Stimulated activated CD8-positive, alpha-beta memory T cell treated with anti-CD3 and anti-CD28 coated beads, Interleukin-7, amount 100 ng/mL, for 1 hour (primary cell): ENCODE measurements at places on chromosomes 2 and 18.

DNA sequence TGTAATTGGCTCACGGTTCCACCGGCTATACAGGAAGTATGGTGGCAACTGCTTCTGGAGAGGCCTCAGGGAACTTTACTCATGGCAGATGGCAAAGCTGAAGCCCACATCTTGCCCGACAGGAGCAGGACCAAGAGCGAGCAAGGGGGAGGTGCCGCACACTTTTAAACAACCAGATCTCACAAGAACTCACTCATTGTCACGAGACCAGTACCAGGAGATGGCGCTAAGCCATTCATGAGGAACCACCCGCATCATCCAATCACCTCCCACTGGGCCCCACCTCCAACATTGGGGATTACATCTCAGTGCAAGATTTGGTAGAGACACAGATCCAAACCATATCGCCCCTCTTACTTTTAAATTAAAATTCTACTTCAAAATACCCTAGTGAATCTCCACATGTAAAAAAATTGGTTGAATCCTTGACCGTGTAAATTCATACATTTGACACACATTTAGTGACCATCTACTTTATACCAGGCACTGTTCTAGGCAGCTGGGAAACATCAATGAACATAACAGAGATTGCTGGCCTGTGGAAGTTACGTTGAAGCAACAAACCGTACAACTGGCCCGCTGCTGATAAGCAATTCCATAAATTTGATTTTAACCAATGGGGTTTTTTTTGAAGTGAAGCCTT is 87.6 kb downstream of the ALPK2 start:
- no peak for DNase-seq

GRCh38 chr18:53984021-53984420 is 240.4 kb downstream of the MBD2 start:
- no peak for DNase-seq

DNA sequence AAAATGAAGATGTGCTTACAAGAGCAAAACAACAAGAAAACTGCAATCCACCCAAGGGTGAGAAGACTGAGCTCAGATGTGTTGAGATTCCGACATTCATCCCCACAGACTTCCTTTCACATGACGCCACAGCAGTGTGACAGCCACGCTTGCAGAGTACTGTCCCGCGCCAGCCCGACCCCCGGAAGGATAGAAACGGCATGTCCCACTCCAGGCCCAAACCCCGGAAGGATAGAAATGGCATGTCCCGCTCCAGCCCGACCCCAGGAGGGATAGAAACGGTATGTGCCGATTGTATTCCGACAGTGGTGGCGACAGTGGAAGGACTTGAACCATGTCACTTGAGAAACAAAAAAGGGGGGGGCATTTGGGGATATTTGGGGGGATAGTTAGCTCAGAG is 119.1 kb upstream of the PXDN start:
- DNase-seq, result no peak

GRCh38 chr2:147149575-147150240 is 695.1 kb upstream of the ACVR2A start:
- no peak for DNase-seq

DNA sequence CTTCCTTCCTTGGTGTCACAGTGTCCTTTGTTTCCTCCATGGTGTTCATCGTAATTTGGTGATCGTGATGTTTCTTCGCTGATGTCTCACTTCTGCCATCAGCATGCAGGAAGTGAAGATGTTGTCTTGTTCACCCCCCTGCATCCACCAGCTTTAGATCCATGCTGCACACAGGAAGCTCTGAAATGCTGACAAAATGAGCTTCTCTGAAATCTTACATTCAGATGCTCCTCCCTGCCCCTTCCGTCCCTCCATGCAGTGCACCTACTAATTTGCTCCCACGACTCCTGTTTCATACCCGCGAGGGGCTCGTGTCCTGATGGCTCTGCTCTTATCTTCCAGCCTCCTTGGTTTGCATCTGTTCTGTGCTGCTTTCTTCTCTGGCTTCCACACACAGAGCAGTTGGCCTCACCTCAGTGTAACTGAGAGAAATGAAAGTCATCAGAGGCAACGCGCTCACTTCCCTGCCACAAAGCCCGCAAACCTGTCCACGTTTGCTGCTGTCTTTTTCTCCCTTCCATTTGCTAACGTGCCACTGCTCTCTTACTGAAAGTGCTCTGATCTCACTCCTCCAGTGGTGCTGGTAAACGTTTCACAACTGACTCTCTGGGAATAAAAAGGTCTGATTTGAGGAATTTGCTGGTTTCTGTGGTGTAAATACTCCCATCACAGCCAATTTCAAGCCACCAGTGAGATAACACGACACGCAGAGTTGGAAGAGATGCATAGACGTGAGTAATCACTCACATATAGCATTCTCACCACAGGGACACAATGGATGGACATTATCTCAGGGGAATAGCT is 41.0 kb upstream of the MGAT4A start:
- DNase-seq, result no peak

DNA sequence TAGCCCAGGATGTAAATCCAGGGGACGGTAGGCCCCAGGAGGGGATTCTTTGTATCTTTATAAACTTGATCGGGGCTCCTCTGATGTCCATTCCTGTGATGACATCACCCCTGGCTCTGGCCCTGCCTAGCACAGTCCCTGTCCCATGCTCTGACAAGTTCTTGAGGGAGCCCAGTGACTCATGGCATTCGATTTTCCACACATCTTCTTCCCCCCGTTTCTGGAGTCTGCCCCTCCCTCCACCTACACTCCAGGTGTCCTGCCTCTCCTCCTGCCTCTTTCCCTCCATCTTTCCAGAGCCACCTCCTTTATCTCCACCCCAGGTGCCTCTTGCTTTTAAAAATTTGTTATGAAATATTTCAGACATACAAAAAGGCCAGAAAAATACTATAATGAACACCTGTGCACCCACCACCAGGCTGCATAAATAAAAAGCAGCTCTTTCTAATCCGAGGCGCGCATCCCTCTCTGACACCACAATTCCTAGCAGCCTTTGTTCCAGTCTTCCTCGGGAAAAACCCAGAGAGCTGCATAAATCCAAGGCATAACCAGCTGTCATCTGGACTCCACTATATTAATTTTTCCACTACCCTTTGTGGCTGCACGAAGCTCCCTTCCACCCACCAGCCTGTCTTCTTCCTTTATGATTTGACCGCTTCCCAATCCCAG is 207.7 kb downstream of the ZBTB7C start:
- DNase-seq, result no peak

DNA sequence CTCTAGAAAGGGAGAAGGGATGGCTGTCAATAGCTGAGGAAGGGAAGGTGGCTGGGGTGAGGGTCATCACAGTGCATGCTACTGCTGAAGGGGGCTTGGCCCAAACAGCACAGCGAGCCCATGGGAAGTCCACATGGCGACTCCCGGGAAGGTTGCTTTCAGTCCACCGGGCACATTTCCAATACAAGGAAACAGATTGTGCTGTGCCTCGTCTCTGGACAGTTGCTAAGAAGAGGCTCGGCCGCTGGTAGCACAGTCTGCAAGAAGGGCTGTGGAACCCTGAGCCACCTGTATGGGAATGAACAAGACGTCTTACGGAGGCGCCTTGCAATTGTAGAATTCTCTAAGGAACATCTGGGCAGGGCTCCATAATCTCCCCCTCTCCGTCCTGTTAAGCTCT is 123.1 kb downstream of the CELF4 start:
- no peak for DNase-seq

GRCh38 chr18:79983253-79983652 is 5.1 kb downstream of the TXNL4A start:
- no peak for DNase-seq

DNA sequence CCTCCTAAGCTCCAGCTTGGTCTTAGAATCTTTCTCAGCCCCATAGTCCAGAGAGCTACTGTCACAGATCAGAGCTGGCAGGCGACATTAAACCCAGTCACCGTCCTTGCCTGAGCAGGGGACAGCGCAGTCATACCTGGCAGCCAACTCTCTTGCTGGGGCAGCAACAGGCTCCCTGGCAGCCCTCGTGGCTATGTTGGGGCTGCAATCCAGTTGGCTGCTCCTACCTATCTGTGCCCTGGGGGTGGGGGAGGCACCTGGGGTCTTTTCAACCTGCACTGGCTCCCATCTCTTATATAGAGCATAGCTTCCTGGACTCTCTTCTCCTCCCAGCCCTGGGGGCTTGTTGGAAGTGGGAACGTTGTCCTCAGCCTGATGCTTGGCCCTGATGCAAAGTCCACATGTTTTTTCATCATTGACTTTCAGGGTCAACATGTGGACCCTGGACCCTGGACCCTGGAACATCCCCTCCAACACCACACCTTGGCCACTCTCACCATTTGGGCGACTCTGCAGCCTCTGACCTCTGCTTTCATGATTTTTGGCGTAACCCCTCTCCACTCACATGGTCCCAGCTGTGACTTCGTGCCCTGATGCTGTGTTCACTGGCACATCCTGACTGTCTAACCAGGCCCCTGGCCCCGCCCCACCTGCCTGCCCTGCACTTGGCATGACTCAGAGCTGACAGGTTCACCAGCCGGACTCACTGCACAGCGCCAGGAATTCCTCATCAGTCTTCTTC is 45.6 kb downstream of the ATOH8 start:
- DNase-seq, result no peak

DNA sequence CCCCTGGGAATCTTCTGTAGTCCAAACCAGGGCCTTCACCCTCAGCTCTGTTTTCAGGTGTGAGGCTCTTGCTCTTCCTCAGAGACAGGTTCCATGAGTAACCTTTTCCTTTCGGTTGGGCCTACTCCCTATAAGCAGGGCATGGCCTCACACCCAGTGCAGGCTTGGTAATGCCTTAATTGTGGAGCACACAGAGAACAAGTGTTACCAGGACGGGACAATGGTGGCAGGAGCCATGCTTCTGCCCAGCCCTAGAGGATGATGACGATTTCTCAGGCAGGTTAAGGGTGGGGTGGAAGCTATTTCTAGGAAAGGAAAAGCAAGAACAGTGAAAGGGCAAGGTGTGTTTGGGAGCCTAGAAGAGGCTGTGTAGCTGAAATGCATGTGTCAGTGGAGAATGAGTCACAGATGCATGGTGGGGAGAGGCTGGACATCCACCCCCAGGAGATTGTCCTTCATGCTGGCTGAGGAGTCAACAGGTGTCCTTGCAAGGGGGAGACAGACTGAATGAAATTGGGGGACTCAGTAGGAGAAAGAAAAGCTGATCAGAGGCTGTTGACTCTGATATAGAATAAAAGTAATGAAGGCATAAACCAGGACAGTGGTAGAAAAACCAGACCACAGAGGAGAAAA is 22.0 kb upstream of the SERPINB12 start:
- DNase-seq, result no peak

- no peak for DNase-seq
Observed at GRCh38 chr2:190443778-190444481, 35.8 kb downstream of the MFSD6 start.

GRCh38 chr2:134818321-134818720 is 20.1 kb upstream of the ACMSD start:
- no peak for DNase-seq

- no peak for DNase-seq
Observed at GRCh38 chr2:117917223-117917917, 96.5 kb downstream of the CCDC93 start.

GRCh38 chr2:25379535-25379934 is 37.8 kb upstream of the DNMT3A start:
- DNase-seq, result no peak
